AML-193 (cell line): ENCODE measurements at places on chromosomes 2 and 18.

DNA sequence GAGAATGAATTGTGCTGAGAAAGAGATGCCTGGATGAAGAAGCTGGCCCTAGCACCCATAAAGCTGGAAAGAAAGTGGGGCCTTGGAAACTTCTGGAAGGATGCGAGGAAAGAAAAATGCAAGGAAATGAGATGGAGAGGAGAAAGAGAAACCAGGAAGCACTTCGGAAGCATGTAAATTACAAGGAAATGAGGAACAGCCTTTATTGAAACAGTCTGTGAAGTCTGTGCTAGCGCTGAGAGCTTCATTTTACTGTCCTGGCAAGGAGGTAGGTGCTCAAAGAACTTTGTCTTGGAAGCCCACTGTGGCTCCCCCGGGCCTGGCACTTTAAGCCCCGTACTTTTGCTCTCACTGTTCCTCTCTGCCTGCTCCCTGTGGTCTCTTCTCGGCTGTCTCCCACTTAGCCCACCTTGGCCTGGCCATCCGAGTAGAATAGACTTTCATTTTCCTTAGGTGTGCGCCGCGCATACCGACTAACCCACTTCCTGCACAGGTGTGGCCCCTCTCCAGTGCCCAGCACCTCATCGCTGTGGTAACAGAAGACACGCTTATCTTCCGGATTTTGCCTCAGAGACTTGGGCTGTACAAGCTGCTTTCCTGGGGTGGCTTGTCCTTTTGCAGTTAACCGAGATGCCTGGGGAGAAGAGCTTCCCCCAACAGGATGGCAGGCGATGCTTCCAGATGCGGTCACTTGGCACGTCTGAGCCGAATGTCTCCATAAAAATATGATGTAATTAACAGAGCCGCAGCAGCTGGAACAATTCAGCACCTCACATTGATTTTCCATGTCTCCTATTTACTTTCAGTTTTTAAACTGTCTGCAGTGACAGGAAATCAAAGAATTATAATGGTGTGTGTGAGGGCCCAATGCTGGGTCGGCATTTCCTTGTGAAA, 199.6 kb downstream of the HRH4 start:
- DNase-seq = no peak

- DNase-seq = no peak
These were observed 124.8 kb downstream of the DYM start for GRCh38 chr18:49335677-49336076.

- no peak for DNase-seq
These were observed 1076.5 kb upstream of the ZEB2 start for GRCh38 chr2:145596416-145596815.

DNA sequence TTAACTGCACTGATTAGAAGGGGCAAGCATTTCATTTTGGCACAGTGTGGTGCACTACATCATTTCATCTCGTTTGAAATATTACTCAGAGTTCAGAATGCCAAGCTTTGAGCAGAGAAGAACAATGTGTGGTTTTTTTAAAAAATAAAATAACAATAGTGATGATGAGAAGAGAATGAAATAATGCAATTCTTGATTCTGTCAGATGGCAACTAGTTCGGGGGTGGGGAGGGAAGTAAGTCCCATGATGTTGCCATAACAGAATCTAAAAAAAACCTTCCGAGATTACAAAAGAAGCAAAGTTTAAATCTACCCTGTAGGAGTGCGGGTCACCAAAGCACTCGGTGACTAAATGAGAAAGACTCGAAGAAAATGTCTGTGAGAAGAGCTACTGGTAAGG, 490.4 kb downstream of the NR4A2 start:
- DNase-seq = no peak

GRCh38 chr18:11025671-11026070, 123.7 kb downstream of the PIEZO2 start:
- no peak for DNase-seq

GRCh38 chr18:74524097-74524496, 10.2 kb upstream of the CNDP1 start:
- DNase-seq = no peak

DNA sequence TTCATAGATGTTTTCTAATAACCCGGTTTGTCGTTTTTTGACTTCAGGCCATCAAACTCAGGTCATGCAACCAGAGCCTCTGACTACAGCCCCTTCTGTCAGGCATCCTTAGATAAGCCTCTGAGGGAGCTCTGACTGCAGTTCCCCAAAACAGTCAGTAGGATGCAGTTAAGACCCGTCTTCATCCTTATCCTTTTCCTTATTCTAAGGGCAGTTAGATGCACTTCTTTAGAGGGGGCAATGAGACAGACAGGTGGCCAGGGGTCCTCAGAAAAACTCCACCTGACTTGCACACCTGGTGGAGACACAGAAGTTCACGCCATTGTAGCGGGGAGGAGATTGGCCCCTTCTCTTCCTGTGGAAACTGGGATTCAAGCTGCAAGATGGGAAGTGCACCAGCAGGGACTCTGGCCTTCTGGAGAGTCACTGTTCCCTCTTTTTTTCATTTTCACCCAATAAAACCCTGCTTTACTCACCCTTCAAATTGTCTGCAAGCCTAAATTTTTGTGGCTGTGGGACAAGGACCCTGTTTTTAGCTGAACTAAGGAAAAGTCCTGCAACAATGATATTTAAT, 104.8 kb upstream of the TFPI start:
- no peak for DNase-seq

DNA sequence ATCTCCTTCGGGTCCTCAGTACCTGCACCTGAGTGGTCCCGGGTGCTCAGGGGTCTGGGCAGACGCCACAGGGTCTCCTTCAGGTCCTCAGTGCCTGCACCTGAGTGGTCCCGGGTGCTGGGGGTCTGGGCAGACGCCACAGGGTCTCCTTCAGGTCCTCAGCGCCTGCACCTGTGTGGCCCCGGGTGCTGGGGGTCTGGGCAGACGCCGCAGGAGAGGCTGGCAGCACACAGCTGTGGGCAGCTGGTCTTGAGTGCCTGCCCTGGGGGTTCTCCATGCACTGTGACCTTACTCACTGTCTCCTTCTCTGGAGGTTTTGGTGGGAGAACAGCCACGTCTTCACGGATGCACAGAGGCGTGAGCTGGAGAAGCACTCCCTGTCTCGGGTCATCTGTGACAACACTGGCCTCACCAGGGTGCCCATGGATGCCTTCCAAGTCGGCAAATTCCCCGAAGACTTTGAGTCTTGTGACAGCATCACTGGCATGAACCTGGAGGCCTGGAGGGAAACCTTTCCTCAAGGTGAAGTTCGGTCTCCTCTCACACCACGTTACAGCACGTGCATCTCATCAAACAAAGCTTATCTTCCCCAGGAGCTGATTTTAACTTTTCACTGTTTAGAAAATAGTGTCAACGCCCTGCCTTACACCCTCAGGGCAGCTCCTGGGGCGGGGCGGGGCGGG, 82.6 kb downstream of the TPO start:
- no peak for DNase-seq

GRCh38 chr18:11993264-11993916, 12.1 kb downstream of the IMPA2 start:
- DNase-seq = no peak

GRCh38 chr18:39489431-39489830, 1923.8 kb upstream of the CELF4 start:
- no peak for DNase-seq

DNA sequence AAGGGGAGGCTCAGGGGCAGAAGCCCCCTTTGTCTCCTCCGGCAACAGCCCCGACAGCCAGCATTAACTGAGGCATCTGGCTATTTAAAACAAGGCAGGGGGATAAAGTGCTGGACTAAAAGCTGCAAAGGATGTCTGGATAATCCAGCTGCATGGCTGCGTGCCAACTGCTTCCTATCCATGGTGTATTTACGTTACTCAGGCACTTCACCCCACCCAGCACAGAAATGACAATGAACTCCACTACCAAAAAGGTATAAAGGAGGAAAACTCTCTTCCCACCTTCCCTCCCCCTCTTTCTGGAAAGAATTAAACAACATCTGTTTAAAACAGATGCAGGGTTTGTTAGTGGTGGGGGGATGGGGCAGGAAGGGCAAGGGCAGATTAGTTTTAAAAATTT, 82.5 kb downstream of the SPRED2 start:
- no peak for DNase-seq

DNA sequence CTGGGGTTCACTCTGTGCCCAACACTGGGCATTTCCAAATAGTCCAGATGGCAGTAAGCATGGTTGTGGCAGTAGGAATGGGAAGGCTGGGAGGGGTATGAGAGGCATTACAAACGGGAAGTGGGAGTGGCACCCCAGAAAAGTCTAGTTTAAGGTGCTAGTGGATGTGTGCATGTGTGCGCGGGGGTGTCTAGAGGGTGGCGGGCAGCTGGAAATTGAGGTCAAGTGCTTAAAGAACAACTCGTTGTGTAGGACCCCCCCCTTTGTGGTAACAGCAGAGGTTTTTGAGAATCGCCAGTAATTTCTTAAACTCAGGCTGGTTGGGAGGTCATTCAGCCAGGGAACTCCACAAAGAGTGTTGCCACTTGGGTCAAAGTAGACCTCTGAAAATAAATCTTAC, 69.9 kb downstream of the RHBDD1 start:
- DNase-seq = no peak

DNA sequence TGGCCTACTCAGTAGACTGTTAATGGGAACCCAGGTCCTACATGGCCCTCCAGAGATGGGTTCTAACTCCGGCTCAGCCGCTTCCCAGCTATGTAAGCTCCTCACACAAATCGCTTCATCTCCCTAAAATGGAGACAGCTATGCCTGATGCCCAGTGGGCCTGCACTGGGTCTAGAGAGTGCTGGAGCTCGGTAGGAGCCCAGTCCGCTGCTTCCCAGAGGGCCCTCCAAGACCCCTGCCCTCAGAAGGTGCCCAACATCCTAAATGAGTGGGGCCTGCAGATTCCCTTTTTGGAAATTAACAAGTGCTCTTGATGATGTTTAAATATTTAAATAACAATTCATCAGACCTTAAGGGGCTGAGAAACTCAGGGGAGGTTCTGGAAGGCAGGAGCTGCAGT, 47.1 kb downstream of the HS1BP3 start:
- no peak for DNase-seq

DNA sequence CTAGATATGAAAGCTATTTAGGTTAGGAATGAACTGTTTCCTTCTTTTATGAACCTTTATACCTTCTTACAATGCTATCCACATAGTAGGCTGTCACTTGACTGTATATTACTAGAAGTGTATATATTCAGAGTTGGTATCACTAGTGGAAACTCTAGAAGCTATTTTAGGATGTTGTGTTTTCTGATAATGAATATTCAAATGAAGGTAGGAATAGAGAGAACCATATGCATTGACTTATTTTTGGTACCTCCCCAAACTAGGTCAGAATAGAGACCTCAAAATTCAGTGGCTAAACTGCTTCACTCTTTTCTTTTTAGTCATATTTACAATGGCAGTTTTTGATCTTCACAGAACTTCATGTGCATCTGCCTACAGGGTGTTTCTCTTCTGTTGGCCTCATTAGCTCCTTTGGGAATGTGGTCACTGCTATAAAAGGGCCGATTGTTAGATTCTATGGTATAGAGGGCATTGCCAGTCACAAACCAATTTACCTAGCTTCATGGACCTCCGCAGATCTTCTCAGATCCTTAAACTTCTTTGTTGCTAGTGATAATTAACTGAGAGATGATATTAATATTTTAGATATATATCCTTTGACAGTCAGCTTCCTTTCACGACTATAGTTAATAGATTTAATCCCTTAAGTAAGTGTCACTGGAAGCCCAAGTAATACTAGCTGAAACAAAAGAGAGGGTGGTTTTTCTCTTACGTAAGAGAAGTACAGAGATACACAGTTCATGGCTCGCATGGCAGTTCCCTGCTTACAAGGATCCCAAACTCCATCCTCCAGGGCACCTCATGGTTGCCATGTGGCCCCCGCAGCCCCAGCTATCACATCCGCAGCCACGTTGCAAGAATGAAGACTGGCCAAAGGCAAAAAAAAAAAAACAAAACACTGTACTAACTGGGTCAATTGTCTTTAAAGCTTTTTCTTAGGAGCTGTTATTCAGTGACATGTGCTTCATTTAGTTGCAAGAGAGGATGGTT, 61.0 kb downstream of the TSPYL6 start:
- no peak for DNase-seq

DNA sequence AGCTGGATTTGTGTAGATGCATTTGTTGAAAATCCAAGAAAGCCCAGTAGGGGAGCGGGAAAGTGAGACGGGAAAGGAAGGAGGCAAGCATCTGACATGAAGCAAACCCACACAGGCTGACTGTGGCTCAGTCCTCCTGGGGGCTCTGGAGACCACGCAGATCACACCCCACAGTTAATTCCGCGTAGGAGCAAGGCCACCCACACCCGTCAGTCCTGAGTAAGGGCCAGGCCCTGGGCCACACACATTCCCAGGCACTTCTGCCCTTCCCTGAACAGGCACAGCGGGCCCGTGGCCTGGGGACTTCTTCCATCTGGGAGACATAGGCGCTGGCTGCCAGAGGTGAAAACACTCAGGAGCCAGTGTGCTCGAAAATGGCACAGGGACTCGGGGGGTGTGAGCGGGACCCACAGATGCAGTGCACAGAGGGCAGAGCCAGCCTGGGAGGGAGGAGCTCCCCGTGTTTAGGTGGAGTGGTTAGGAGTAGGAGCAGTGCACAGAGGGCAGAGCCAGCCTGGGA, 19.4 kb upstream of the PRLH start:
- DNase-seq = no peak
